ENCODE measurements at places on chromosomes 12 and 14. TPM values are rescaled to one million over a fixed set of nuclear protein-coding genes. Genes with fewer than 3 reads are reported as not detected.

The CD163L1 gene
- 5.7 TPM for total RNA-seq

The CCDC60 gene
- total RNA-seq = not detected

The KRT3 gene
- total RNA-seq = not detected

The KRT71 gene
- total RNA-seq = not detected

Measured in frontal cortex (tissue), 4 donors.